ENCODE measurements at places on chromosomes 4 and X. TPM values are rescaled to one million over a fixed set of nuclear protein-coding genes. Genes with fewer than 3 reads are reported as not detected.

The GATA1 gene
- total RNA-seq, result not detected

The SPANXC gene
- total RNA-seq, result not detected

The MTMR8 gene
- 0.32 TPM for total RNA-seq

The IL13RA2 gene
- total RNA-seq, result 51.9 TPM

The UGT2B10 gene
- not detected for total RNA-seq

The HPGDS gene
- total RNA-seq, result not detected

The GPR34 gene
- total RNA-seq, result not detected

The ERCC6L gene
- 0.09 TPM for total RNA-seq

The TAF7L gene
- 0.95 TPM for total RNA-seq

The LONRF3 gene
- 0.17 TPM for total RNA-seq

The KCND1 gene
- total RNA-seq, result 1.6 TPM

The NDST3 gene
- 0.16 TPM for total RNA-seq

The HSFX1 gene
- total RNA-seq, result 0.94 TPM

The C4orf54 gene
- total RNA-seq, result not detected

The CT47B1 gene
- not detected for total RNA-seq

The KLF3 gene
- total RNA-seq, result 11.2 TPM

The GPRASP3 gene
- total RNA-seq, result 9.1 TPM

The SLC34A2 gene
- not detected for total RNA-seq

The HTN3 gene
- not detected for total RNA-seq

The CENPVL1 gene
- not detected for total RNA-seq

The GK gene
- total RNA-seq, result 21.6 TPM

The TRAPPC11 gene
- 31.1 TPM for total RNA-seq

The VCX gene
- total RNA-seq, result not detected

The NAA15 gene
- total RNA-seq, result 12.5 TPM

The ATP1B4 gene
- total RNA-seq, result not detected

The XAGE2 gene
- not detected for total RNA-seq

The SAT1 gene
- 137 TPM for total RNA-seq

The BTK gene
- not detected for total RNA-seq

The CDX4 gene
- total RNA-seq, result not detected

The DGAT2L6 gene
- total RNA-seq, result not detected

Measured in bronchial smooth muscle cell (primary cell).